ENCODE measurements at places on chromosomes 5 and 9. TPM values are rescaled to one million over a fixed set of nuclear protein-coding genes. Genes with fewer than 3 reads are reported as not detected.

The DMRTA1 gene
- 0.86 TPM for total RNA-seq

The DMGDH gene
- total RNA-seq: 1.6 TPM

The CCDC180 gene
- 2.2 TPM for total RNA-seq

The SCGB3A2 gene
- total RNA-seq: not detected

The TYRP1 gene
- total RNA-seq: 60.1 TPM

The GPSM1 gene
- total RNA-seq: 31.8 TPM

The CARTPT gene
- total RNA-seq: not detected

The PLAA gene
- 28.3 TPM for total RNA-seq

The PCDHAC1 gene
- total RNA-seq: not detected

The CD14 gene
- total RNA-seq: 25.8 TPM

The CCNJL gene
- 7.1 TPM for total RNA-seq

Measured in heart left ventricle (tissue), 16 donors.